ENCODE measurements at places on chromosomes 5 and 9. TPM values are rescaled to one million over a fixed set of nuclear protein-coding genes. Genes with fewer than 3 reads are reported as not detected.

GRCh38 chr9:104999136-104999535 lies 71.2 kb upstream of the ABCA1 start:
- peaks cover 12% of the 10 kb centered on the region for H3K27me3 ChIP-seq
- H3K4me1 ChIP-seq = no peaks in the 10 kb centered on the region
- no peaks in the 10 kb centered on the region for H3K36me3 ChIP-seq
- H3K4me3 ChIP-seq = no peak overlapping the region
- DNase-seq = no peak

DNA sequence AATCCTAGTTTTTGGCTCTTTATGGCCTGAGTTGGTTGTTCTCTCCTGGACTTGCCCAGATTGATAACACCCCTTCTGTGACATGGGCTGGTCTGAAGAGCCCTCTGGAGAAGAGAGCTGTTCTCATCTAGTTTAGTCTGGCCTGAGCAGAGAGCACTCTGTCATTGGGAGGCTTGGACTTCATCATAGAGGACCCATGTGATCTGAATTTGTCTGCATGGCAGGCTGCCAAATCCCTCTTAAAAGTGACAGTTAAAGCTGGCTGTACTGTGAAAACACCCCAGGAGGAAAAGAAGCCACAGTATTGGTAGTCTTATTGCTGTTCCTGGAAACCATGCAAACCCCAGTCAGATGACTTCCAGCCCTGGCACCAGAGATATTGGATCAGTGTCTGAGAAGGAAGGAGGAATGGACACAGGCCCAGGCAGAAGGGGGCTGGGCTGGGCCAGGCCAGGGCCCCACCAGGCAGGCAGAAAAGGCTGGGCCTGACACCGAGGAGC lies 3.7 kb upstream of the WDR31 start:
- DNase-seq = no peak
- peak overlapping the region; percentile 63 for H3K27ac ChIP-seq
- no peaks in the 10 kb centered on the region for H3K36me3 ChIP-seq
- H3K4me1 ChIP-seq = peaks cover 30% of the 10 kb centered on the region

The PKD2L2 gene
- total RNA-seq = not detected

- H3K36me3 ChIP-seq = no peaks in the 10 kb centered on the region
- no peak overlapping the region for H3K4me3 ChIP-seq
- no peak overlapping the region for H3K27ac ChIP-seq
- no peaks in the 10 kb centered on the region for H3K27me3 ChIP-seq
- DNase-seq = no peak
Measured at GRCh38 chr5:133941456-133942196, 26.8 kb downstream of the C5orf15 start.

The FCN1 gene
- 2.6 TPM for total RNA-seq

DNA sequence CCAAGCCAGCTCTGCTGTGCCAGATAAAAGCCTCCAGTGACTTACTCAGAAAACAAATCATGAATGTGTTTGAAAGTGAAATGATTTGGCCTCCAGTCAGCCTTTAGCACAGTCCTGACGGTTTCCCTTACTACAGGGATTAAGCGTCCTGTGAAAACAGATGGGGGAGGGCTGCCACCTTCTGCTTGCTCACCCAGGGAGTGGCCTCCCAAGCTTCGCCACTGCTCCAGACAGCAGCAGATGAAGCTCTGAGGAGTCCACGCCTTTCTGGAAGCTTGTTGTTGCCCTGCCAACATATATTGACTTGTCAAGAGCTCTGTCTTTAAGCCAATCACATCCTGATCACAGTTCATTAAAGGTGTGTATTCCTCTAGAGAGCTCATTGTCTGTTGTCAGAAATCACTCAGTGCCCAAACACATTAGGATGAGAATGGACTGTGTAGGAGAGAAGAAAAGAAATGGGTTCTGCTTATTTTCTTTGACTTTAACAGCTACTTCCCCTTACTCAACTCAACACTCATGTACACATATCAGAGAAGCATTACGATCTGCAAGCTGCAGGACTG lies 4.9 kb upstream of the FYB1 start:
- peaks cover 8% of the 10 kb centered on the region for H3K4me1 ChIP-seq
- H3K4me3 ChIP-seq = no peak overlapping the region

DNA sequence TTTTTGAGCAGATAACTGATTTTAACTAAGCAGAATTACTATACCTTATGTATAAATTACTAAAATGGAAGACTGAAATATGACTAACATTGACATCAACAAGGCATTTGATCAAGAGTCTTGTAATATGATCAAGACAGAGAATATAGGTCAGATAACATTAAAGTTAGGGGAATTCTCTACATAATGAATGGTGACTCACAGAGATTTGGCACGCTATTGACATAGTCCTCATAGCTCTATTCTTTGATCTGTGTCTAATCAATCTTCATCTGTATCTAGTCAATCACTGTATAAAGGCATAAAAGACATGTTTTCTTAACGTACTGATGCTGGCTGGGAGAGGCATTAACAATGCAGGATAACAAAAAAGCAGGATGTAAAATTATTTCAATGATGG lies 17.4 kb downstream of the ABITRAM start:
- H3K4me1 ChIP-seq = no peaks in the 10 kb centered on the region
- H3K36me3 ChIP-seq = peaks cover 7% of the 10 kb centered on the region
- H3K27ac ChIP-seq = no peak overlapping the region

- H3K4me3 ChIP-seq = no peak overlapping the region
- H3K27ac ChIP-seq = no peak overlapping the region
- no peak for DNase-seq
- peaks cover 7% of the 10 kb centered on the region for H3K27me3 ChIP-seq
Measured at GRCh38 chr5:77394064-77394715, 97.9 kb downstream of the WDR41 start.

GRCh38 chr5:1468629-1469527 lies 23.6 kb upstream of the SLC6A3 start:
- peak; percentile 22 for DNase-seq
- H3K27ac ChIP-seq = no peak overlapping the region
- no peak overlapping the region for H3K4me3 ChIP-seq
- peaks cover 33% of the 10 kb centered on the region for H3K36me3 ChIP-seq
- peaks cover 2% of the 10 kb centered on the region for H3K4me1 ChIP-seq

The DND1 gene
- 3.1 TPM for total RNA-seq

The GMCL2 gene
- not detected for total RNA-seq

GRCh38 chr9:114737118-114737517 lies 55.1 kb upstream of the TEX48 start:
- no peaks in the 10 kb centered on the region for H3K27me3 ChIP-seq
- no peak for DNase-seq
- peaks cover 18% of the 10 kb centered on the region for H3K36me3 ChIP-seq
- H3K27ac ChIP-seq = peak overlapping the region; percentile 79
- peak overlapping the region; percentile 47 for H3K4me3 ChIP-seq
- peaks cover 56% of the 10 kb centered on the region for H3K4me1 ChIP-seq

DNA sequence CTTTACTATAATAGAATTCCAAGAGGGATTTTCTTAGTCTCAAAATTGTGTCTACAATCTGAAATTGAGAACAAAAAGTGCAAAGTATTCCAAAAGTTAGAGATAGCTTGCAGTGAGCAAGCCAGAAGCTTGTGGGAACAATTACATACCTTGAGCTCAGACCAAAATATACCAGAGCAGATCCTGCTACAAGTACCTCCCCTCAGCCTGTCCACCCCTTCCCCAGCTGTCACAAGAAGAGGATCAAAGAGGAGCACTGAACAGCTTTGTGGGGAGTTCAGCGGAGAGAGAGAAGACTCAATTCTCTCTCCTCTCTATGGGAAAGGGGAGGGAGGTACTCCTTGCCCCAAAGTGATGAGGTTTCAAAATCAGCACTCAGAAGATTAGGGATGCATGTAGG lies 869.2 kb upstream of the DMAC1 start:
- H3K27ac ChIP-seq = no peak overlapping the region
- DNase-seq = no peak
- H3K27me3 ChIP-seq = peaks cover 3% of the 10 kb centered on the region
- H3K4me3 ChIP-seq = no peak overlapping the region

- H3K36me3 ChIP-seq = peaks cover 25% of the 10 kb centered on the region
- H3K4me1 ChIP-seq = peaks cover 15% of the 10 kb centered on the region
- no peak overlapping the region for H3K4me3 ChIP-seq
- no peaks in the 10 kb centered on the region for H3K27me3 ChIP-seq
- no peak overlapping the region for H3K27ac ChIP-seq
Measured at GRCh38 chr5:1320436-1321344, 24.2 kb downstream of the CLPTM1L start.

- no peak overlapping the region for H3K27ac ChIP-seq
- no peak overlapping the region for H3K4me3 ChIP-seq
- H3K27me3 ChIP-seq = no peaks in the 10 kb centered on the region
- H3K4me1 ChIP-seq = no peaks in the 10 kb centered on the region
- no peaks in the 10 kb centered on the region for H3K36me3 ChIP-seq
Measured at GRCh38 chr5:41356786-41357185, 143.5 kb upstream of the C6 start.

- no peak overlapping the region for H3K4me3 ChIP-seq
- DNase-seq = no peak
- no peaks in the 10 kb centered on the region for H3K4me1 ChIP-seq
- H3K27ac ChIP-seq = no peak overlapping the region
- H3K27me3 ChIP-seq = peaks cover 4% of the 10 kb centered on the region
Measured at GRCh38 chr5:137128012-137128411, 371.1 kb downstream of the SPOCK1 start.

GRCh38 chr5:81849770-81850367 lies 99.0 kb upstream of the SSBP2 start:
- H3K36me3 ChIP-seq = no peaks in the 10 kb centered on the region
- peak overlapping the region; percentile 44 for H3K27ac ChIP-seq
- DNase-seq = no peak
- H3K4me1 ChIP-seq = peaks cover 36% of the 10 kb centered on the region
- H3K27me3 ChIP-seq = no peaks in the 10 kb centered on the region

- H3K4me3 ChIP-seq = no peak overlapping the region
- H3K27ac ChIP-seq = no peak overlapping the region
- H3K4me1 ChIP-seq = peaks cover 39% of the 10 kb centered on the region
Measured at GRCh38 chr5:159101685-159102084, 2.0 kb upstream of the EBF1 start.

The RMI1 gene
- total RNA-seq = 19.0 TPM

The RICTOR gene
- 64.8 TPM for total RNA-seq

DNA sequence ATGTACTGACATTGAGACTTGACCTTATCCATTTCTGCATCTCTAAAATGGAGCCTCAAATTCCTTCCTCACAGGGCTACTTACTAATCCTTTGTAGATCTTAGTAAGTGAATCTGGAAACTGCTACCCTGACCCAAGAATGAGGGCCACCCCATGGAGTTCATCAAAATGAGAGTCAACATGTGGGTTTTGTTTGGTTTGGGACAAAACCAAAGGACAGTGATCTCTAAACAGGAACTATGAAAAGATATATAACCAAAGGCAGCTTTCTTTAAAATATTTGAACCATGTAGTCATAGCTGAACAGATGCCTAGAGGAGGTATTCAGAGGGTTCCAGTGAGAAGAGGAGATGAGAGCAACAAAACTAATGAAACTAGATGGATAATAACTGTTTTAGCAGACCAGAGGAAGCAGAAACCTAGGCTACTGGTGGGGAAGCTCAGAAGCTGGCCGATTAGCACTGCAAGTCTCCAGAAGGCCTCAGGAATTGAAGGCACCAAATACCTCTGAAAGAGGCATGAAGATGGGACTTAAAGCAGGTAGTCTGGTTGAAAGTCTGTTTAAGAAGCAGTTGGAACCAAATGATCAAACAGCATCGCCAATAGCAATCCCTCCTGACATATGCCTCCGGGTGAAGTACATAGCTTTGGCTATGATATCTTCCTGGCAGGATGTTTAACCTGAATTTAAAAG lies 45.8 kb downstream of the THOC3 start:
- H3K36me3 ChIP-seq = peaks cover 16% of the 10 kb centered on the region
- no peaks in the 10 kb centered on the region for H3K4me1 ChIP-seq
- H3K27me3 ChIP-seq = no peaks in the 10 kb centered on the region
- H3K27ac ChIP-seq = no peak overlapping the region

DNA sequence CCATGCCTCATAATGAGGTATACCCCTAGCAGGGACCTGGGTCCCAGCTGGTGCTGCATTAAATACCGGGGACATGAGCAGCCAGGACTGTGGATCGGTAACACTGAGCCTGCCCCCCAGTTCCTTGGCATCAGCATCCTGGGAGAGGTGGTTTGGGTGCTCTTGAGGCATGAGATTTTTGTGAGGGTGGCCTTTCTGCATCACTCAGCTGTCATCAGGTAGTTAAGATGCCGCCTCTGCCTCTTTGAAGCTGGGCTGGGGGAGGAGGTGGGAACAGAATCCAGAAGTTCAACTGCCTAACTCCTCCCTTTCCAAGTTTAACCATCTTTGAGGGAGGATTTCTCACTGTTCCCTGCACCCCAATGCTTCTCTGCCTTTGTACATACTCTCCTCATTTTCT lies 112.7 kb downstream of the PDZD2 start:
- DNase-seq = no peak
- H3K4me1 ChIP-seq = no peaks in the 10 kb centered on the region
- H3K27me3 ChIP-seq = peaks cover 1% of the 10 kb centered on the region
- no peak overlapping the region for H3K27ac ChIP-seq
- H3K4me3 ChIP-seq = no peak overlapping the region

The CHD1 gene
- total RNA-seq = 57.3 TPM

DNA sequence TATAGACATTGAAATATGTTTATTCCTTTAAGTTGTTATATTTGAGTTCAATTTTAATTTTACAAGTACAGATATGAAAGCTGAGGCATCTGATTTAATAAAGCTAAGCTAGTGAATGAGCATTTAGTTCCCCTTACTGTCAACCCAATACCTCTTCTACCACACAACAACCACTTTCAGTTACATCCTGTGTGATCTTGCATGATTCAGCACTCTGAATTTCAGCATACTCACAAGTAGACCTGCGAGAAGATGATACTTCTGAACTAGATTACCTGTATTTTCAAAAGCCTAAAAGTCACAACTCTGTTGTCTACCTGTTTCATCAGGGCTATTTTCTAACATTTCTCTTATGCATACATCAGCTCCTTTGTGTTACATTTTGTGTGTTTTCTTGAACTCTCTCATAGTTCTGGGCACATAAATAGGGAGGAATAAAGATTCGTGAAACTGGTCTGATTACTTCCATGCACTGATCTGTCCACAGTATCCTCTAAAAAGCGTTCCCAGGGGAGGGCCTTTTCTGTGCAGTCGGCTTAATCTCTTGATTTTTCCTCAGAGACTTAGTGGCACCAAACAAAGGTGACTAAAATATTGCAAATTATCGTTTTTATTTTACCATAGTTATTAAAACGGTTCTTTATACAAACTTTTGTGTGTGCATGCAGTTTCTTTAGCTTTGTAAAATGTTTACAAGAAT lies 2025.5 kb upstream of the NUDT12 start:
- no peaks in the 10 kb centered on the region for H3K27me3 ChIP-seq
- no peaks in the 10 kb centered on the region for H3K4me1 ChIP-seq
- H3K36me3 ChIP-seq = no peaks in the 10 kb centered on the region
- H3K4me3 ChIP-seq = no peak overlapping the region
- DNase-seq = no peak
- no peak overlapping the region for H3K27ac ChIP-seq

DNA sequence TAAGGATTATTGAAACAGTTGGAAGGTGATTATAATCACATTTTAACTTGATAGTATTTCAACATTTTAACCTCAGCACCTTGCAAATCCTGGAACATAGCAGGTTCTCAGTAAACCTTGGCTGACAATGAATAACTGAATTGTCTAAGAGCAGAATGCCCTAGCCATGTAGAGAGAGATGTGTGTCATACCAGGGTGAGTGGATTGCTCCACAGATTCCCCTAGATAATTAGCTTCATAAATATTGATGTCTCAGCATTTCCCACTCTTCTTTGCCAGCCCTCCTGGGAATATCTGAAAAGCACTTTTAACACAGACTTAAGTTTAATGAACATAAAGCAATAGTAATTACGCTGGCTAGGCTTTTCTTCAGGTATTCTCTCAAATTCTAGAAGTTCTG lies 363.5 kb downstream of the MAN2A1 start:
- no peaks in the 10 kb centered on the region for H3K27me3 ChIP-seq
- DNase-seq = no peak
- H3K36me3 ChIP-seq = no peaks in the 10 kb centered on the region
- no peak overlapping the region for H3K4me3 ChIP-seq

The ARHGEF39 gene
- total RNA-seq = 13.1 TPM

All from activated naive CD8-positive, alpha-beta T cell treated with anti-CD3 and anti-CD28 coated beads, Interleukin-2, amount 10 ng/mL, durations not matched to agents 7 days and 5 days (primary cell).